ENCODE measurements at places on chromosomes 1 and 21.

DNA sequence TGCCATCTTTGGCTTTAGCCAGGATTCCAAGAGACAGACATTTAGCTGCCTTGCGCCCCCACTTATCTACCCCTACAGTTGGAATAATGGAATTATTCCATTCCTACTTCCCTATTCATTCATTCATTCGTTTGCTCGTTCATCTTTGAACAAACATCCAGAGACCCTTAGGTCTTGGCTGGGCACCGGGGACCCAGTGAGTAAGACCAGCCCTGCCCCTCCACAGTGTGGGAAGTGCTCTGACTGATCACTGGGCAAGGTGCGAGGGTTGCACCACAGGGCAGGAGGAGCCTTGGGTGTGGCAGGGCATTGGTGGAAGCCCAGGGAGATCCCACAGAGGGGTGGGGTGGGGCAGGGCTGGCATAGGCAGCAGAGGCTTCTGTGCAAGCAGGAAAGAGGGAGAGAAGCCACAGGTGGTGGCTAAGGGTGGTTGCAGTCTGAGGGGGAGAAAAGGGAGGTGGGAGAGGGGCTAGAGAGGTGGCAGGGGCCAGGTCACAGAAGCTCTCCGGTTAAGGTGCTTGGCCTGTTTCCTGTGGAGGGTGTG lies 35.0 kb upstream of the TMEM61 start:
- no peak for DNase-seq

DNA sequence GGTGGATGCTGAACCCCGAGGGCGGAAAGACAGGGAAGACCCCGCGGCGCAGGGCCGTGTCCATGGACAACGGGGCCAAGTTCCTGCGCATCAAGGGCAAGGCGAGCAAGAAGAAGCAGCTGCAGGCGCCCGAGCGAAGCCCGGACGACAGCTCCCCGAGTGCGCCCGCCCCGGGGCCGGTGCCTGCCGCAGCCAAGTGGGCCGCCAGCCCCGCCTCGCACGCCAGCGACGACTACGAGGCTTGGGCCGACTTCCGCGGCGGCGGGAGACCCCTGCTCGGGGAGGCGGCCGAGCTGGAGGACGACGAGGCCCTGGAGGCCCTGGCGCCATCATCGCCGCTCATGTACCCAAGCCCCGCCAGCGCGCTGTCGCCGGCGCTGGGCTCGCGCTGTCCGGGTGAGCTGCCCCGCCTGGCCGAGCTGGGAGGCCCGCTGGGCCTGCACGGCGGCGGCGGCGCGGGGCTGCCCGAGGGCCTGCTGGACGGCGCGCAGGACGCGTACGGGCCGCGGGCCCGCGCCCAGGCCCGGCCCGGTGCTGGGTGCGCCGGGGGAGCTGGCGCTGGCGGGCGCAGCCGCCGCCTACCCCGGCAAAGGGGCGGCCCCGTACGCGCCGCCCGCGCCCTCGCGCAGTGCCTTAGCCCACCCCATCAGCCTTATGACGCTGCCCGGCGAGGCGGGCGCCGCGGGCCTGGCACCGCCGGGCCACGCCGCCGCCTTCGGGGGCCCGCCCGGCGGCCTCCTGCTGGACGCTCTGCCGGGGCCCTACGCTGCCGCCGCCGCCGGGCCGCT lies 20.7 kb downstream of the FOXO6 start:
- DNase-seq: no peak

DNA sequence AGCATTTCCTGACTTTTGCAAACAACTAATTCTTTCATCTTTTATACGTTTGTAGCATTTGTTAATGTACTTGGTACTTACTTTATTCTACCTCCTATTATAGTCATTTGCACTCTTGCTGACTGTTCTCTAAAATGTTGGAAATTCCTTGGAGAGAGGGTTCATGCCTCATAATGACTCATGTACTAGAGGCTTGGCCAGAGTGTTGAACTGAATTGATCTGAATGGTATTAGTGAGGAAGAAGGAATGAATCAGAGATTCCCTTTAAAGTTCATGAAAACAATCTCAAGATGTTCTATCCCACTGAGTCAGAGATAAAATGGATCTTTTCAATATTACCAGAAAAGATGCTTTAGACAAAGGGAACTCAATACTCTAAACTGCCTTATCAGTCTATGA lies 383.4 kb downstream of the SEC16B start:
- DNase-seq: no peak

DNA sequence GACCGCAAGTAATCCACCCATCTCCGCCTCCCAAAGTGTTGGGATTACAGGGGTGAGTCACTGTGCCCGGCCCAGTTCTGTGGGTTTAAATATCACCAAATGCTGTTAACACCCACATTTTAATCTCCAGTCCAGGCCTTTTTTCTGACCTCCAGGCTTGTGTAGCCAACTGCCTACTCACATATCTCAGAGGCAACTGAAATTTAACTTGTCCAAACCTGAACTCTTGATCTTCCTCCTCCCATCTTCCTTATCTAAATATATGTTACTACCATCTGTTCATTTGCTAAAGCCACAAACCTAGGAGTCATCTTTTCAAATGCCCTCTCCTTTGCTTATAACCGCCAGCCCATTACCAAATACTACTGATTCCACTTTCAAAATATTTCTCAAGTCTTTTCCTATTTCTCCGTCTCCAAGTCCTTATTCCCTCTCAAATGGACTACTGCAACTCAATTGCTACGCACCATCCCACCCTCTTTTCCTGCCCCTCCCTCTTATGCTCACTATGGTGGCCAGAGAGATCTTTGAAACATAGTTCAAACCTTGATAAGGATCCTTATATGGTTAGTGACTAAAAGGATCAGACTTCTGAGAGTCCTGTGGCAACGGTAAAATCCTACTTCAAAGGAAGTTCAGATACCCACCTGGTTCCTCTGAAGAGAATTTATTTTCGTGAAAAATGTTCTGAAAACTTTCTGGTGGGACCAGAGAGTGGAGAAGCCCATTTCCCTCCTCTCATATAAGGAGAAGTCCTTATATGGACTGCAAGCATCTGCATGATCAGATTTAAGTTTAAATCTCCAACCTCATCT lies 78.5 kb upstream of the CDC42BPA start:
- no peak for DNase-seq

DNA sequence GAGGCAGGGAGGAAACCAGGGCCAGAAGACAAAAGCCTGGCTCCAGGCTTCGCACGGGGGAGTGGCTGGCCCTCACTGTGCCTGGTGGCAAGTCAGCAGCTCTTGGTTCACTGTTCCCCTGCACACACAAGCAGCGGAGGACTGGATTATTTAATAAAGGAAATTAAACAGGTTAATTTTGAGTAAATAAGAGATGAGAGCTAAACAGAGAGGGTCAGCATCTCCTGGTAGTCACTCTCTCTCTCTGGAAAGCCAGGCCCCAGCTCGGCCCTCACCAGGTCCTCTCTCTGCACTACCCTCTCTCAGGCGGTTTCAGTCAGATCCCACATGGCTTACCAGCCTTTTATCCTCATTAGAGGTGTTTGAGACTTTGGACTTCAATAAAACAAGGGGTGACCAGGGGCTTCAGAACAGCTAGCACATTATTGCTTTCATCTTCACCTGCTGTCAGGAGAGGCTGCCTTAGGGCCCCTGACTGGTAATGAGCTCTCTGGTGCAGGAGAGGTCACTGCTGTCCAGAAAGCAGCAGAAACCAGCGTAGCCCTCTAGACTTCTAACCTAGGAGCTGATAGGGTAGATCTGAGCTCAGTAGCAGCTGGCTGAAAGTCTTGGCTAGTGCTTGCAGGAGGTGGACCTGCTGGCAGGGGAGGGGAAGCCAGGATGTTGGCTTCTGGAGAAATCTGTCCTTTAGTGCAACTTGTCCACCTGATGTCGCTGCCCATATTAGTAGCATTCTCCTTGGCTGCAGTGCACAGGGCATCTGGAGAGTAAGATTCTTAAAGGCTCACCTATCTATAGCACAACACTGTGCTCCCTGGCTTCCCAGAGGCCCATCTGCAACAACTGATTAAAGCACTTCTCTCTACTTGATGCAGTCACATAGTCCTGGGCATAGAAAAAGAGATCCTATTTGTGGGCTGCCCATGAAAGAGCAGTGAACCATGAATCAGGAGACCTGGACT lies 45.9 kb downstream of the SYT6 start:
- DNase-seq: no peak

DNA sequence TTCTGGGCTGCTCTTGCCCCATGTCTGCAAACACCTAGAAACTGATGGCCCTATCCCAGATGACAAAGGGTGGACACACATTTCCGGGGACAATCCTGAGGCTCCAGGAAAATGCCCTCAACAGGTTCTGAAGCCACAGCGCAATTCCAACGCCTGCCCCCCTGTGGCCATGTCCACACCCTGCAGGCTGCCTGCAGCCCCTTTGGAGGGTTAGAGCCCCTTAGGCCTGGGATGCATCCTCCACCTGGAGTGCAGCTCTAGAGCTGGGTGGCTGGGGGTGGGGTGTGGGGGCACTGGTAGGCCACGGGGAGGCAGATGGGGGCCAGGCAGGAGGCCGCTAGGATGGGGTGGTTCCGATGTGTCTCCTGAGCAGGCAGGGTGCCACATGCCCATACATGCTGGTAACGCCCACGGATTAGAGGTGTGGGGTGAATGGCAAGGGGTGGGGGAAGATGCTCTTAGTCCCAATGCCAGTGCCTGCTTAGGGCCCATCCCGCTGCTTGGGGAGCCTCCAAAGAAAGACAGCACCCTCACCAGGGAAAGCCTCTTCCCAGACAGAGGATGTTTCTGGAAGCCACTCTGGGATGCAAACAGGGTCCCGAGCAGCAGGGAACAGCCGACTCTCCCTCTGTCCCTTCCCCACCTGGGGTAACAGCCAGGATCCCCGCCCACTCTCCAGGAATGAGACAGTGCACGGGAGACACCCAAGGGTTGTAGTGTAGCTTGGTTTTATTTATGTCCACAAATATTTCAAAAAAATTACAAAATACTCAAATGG lies 34.0 kb downstream of the SLC45A1 start:
- DNase-seq: no peak

DNA sequence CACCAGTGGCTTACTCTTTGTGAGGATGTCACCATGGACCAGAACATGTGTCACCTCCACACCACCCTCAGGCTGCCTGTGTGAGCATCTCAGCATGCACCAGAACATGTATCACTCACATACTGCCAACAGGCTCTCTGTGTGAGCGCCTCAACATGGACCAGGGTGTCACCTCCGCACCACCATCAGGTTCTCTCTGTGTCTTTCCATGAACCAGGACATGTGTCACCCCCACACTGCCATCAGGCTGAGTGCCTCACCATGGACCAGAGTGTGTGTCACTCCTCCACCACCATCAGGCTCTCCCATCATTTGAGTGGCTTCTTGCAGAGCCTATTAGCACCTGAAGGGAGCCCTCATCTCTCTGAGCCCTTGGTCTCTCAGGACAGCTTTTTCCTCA lies 125.2 kb downstream of the ZNF648 start:
- no peak for DNase-seq

DNA sequence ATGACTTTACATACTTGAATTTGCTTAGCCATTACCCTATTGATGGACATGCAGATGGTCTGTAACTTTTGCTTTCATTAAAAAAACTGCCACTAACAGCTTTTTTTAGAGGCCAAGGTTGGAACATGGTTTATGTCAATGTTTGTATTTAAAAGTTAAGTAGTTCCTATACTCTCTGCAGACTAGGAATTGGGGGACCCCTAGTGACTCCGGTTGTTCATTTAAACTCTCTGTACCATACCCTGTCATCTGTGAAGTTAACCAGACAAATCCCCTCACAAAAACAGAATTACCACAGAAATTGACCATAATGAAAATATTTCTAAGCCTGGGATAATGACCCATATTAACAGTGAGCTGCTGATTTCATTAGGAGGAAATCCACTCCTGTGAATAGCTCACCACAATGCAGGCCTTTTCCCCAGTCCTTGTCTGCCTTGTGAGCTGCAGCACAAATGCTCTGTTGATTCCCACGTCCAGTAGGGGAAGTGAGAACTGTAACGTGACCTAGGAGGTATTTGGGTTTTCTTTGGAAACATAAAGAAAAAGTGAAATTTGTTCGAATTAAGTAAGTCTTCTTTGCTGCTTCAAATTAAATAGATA lies 30.2 kb upstream of the CD101 start:
- no peak for DNase-seq

GRCh38 chr1:8818325-8818775 lies 910 bp upstream of the RERE start:
- no peak for DNase-seq

DNA sequence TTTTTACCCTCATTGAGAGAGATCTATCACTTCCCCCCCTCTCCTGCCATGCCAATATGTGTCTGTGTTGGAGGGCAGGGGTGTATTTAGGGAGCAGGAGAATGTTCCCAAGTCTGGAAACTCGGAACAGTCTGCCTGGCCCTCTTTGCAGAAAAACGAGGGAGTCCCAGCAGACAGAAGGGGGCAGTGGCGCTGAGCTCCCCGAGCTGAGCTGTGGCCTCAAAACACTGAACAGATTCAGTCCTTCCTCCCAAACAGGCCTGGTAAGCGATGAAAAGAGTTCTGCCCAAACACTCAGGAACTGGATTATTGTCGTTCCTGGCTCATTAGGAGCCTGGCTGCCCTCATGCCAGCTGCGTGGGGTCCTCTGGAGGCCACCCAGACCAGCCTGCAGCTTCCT lies 981 bp downstream of the CLDN14 start:
- DNase-seq: no peak

DNA sequence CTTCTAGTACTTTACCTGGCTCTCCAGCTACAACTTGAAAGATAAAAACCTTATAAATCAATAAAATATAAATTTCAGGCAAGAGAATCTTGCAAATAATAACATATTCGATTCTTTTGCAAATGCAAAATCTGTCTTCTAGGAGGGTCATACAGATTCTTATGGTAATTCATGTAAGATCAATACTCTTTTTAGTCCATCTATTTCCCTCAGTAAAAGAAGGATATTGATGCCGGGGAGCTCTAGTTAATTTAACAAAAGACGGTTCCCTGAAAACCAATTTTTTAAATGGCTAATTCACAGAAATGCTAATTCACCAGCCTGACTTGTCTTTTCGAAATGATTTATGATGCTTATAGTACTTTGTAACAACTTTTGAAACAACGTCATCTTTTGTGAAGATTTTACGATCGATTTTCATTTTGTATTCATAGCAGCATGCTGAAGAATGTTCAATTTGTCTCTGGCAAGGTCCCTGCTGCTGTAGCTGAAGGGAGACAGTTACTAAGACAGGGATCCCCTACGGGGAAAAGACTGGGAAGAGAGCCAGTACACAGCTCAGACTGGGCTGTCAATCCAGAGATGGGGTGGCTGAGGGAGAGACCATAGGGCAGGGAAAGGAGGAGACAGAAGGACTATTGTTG lies 90.6 kb upstream of the SPAG17 start:
- DNase-seq: no peak

DNA sequence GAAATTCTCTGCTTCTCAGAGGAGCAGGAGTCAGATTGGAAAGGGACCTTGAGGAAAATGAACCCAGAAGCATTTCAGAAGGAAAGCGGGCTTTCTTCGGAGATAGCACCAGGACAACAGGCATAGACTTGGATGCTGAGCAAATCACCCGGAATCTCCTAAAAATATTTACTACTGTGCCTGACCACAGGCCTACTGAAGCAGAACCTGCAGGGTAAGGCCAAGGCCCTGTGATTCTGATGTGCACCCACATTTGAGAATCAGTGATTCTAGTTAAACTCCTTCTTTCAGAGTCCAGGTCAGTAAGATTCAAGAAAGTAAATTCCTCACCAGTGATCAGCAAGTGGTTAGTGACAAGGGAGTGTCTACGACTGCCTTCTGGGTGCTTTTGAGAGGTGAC lies 307.3 kb upstream of the DUSP10 start:
- no peak for DNase-seq

All from esophagus squamous epithelium (tissue), 5 donors.